ENCODE measurements at places on chromosomes 11 and 22.

GRCh38 chr11:114666760-114667159 lies 11.6 kb upstream of the NXPE2 start:
- no peak for DNase-seq

DNA sequence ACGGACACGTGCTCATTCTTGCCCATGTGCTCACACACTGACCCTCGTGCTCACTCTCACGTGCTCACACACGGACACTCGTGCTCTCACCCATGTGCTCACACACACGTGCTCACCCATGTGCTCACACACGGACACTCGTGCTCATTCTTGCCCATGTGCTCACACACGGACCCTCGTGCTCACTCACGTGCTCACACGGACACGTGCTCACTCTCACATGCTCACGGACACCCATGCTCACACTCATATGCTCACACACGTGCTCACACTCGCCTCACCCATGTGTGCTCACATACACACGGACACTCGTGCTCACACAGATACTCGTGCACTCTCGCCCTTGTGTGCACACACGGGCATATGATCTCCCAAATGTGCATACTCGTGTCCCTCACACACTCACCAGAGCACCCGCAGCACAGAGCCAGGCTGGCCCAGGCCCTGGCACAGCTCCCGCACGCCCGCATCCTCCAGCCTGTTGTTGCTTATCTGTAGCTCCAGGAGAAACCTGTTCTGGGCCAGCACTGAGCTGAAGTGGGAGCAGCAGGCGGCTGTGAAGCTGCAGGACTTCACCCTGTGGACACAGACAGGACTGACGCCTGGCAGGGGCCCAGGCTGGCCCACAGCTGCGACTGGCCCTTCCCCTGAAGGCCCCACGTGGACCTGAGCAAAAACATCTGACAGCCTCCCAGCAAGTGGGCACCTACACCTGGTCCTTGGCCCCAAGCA lies 9.3 kb downstream of the RNH1 start:
- DNase-seq = no peak

- no peak for DNase-seq
These were observed 29.4 kb upstream of the NAV2 start for GRCh38 chr11:19683141-19683805.

- no peak for DNase-seq
These were observed 2.8 kb upstream of the MMP1 start for GRCh38 chr11:102800767-102801166.

DNA sequence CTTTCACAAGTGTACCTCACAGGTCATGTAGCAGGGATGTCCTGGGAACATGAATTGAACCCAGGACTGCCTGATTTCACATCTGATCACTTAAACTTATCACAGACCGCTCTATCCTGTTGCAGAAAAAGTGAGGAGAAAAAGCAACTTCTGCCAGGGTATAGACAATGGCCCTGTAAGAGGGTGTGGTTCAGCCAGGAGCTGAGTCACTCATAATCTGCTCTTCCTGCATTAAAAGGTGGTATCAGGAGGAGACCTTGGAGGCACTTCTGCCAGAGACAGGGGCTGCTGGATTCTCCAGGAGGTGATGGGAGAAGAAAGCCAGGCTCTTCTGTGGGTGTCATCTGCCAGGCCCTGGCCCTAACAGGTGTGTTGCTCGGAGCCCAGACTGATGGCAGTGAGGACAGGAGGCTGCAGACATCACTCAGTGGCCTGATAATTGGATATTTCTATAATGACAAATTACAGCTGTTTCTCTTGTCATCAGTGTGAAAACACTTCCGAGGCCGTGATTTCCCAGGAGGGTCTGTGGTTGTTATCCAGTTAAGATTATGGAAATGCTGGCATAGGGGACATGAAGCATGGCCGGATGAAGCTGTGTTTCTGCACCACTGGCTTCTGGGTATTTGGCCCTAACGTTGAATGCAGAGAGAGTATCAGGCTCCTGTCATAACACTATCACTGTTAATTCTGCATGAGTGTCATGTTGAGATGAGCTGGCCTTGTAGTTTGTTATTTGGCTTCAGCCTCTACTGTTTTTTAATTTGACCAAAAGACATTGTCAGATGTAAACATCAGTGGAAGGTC lies 125.1 kb upstream of the ZBED5 start:
- DNase-seq = no peak

DNA sequence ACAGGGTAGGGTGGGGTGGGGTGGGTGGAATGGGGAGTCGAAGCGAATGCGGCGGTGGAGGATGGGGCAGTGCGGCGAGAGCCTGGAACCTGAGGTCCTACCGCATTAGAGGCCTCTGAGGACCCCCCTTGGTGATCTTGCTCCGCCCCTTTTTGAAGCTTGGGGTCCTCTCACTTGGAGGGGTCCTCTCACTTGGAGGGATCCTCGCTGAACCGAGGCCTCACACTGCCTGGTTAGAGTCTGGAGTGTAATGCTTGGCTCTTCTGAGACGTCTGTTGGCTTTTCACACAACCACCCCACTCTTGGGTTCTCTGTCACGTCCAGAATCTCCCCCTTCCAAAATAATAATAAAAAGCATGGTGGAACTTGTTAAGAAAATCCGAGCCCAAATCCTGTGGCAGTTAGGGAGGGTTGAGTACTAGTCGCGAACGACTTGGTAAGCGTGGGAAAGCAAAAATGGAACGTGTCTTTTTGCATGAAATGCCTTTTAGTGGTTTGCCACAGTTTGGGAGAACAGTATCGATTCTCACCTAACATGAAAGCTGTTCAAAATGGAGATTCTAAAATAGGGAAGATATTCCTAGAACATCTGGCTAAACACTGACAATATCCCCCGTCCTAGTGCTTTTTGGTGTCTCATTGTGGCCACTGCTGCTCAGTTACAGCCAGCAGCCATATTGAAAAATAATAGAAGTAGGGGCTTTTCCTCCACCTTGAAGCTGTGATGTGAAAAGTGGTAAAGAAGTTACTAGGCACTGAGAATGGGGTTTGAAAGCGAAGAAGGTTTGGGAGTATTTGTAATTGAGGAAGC lies 822 bp downstream of the RBX1 start:
- DNase-seq = no peak

- DNase-seq = no peak
These were observed 11.6 kb downstream of the PLAAT4 start for GRCh38 chr11:63548178-63548577.

Measured in activated effector memory CD4-positive, alpha-beta T cell treated with Interleukin-2 at 50 U/mL for 16 hours (primary cell).